ENCODE measurements at places on chromosomes 3 and 15.

DNA sequence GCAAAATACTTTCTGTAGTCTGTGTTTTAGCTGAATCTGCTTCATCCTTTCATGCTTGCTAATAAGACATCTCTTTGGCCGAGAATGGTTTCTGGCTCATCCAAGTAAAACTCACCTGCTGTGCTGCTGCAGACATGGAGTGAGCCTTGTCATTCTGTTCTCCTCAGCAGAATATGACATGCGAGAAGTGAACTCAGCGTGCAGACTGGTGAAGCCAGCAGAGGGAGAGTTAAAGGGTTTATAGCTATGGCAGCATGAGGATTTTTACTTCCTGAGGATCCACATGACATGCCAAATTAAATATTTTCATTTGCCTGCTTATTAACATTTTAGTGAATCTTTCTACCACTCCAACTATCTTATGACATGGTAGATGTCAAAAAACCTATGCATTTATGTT lies 658.4 kb upstream of the NECTIN3 start:
- H3K36me3 ChIP-seq, result no peaks in the 10 kb centered on the region
- H3K4me1 ChIP-seq, result peaks cover 2% of the 10 kb centered on the region
- no peak for DNase-seq
- H3K4me3 ChIP-seq, result no peak overlapping the region

DNA sequence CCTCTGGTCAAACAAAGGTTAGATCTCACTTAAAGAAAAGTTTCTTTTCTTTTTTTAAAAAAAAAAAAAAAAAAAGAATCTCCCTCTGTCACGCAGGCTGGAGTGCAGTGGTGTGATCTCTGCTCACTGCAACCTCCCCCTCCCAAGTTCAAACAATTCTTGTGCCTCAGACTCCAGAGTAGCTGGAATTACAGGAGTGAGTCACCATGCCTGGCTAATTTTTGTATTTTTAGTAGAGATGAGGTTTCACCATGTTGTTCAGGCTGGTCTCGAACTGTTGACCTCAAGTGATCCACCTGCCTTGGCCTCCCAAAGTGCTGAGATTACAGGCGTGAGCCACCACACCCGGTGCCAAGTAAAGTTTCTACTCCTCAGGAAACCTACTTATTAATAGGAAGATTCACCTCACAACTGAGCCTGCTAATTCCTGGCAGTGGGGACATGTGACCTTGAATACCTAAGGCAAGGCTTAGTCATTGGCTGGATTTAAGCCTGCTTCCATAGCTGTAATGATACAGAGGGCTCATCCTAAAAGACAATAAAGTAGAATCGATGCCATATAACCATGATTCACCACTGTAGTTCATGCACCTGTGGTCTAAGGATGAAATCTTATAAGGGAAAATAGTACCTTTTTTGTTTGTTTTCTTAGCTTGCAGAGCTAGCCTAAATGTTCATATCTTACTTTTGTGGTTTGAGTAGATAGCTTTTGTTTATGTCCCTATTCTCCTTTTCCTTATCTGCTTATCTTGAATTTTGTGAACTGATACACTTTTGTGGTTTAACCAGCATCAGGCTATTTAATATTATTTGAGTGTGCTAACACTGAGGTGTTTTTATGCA lies 24.8 kb upstream of the RBMS3 start:
- no peaks in the 10 kb centered on the region for H3K4me1 ChIP-seq
- no peak overlapping the region for H3K27ac ChIP-seq
- peak; percentile 50 for DNase-seq
- H3K4me3 ChIP-seq, result no peak overlapping the region
- no peaks in the 10 kb centered on the region for H3K27me3 ChIP-seq

DNA sequence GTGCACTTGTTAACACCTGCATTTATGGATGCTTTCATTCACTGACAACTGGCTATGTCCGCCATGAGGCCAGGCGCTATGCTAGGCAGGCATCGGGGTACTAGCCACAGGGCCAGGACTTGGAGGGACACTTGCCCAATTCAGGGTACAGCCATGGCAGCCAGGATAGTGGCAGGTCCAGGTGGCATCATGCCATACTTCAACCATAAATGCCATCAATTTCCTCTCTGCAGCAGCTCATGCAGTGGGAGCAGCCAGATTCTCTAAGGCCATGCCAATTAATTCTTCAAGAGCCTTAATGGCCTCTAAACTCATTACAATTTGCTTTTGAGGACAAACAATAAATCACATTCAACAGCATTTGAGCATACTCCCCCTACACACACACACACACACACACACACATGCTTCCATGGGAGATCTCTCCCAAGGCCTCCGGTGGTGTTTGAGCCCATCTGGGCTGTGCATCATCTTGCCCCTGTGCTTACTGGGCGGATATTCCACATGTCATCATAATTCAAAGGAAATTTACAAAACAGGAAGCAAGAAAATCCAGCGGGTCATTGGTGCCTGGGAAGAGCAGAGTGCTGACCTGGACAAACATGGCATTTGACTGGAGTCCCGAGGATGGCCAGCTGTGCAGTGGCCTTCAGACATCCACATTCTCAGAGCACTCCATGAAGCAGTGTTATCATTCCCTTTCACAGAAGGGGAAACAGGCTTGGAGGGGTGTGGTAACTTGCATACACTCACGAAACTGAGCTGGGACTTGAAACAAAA lies 109.1 kb downstream of the IQSEC1 start:
- H3K27ac ChIP-seq, result no peak overlapping the region
- no peaks in the 10 kb centered on the region for H3K36me3 ChIP-seq
- peaks cover 3% of the 10 kb centered on the region for H3K27me3 ChIP-seq

DNA sequence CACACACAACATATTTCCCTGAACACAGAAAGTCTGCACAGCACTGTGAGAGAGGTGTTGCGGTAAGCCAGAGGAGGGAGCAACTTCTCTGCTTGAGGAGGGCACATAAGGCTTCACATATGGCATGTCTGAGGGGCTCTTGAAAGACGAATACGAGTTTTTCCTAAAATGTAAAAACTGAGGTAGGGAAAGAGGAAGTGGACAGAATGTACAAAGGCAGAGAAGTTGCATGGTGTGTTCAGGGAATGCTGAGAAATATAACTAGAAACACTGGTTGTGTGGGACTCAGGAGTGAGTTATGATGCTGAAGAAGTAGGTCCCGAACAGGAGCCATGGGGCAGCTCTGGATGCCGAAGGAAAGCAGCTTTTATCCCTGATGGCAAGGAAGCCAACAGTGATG lies 22.8 kb upstream of the ATP8B4 start:
- no peak overlapping the region for H3K27ac ChIP-seq
- peaks cover 2% of the 10 kb centered on the region for H3K4me1 ChIP-seq
- no peaks in the 10 kb centered on the region for H3K27me3 ChIP-seq
- no peak for DNase-seq
- no peaks in the 10 kb centered on the region for H3K36me3 ChIP-seq

- H3K27ac ChIP-seq, result no peak overlapping the region
- H3K36me3 ChIP-seq, result peaks cover 74% of the 10 kb centered on the region
- no peaks in the 10 kb centered on the region for H3K4me1 ChIP-seq
- no peak overlapping the region for H3K4me3 ChIP-seq
These were observed 8.5 kb downstream of the TP53BP1 start for GRCh38 chr15:43484455-43484854.

DNA sequence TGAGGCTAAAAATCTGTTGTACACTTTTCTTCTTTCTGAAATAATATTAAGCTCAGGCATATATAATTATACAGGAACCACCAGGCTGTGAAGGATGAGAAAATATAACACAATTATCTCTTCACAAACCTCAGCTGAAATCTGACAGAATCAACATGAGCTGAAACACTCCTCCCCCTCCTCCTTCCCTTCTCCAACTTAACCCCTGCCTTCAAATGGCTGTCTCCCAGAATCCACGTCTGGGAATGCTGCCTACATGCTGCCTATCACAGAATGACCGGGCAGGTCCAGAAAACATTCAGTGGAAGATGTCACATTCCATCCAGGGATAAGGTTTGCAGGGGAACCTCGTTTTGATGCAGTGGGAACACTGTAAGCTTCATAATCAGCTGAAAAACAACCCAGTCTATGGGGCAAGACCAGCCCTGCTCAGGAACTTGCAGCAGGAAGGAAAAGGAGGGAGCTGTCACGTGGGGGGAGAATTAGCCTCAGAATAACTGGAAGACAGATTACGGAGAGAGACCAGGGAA lies 44.0 kb upstream of the SEMA6D start:
- DNase-seq, result no peak
- H3K4me3 ChIP-seq, result no peak overlapping the region
- no peaks in the 10 kb centered on the region for H3K4me1 ChIP-seq
- H3K36me3 ChIP-seq, result no peaks in the 10 kb centered on the region

- H3K4me3 ChIP-seq, result no peak overlapping the region
- no peak for DNase-seq
These were observed 42.3 kb downstream of the MAGEF1 start for GRCh38 chr3:184669578-184669977.

DNA sequence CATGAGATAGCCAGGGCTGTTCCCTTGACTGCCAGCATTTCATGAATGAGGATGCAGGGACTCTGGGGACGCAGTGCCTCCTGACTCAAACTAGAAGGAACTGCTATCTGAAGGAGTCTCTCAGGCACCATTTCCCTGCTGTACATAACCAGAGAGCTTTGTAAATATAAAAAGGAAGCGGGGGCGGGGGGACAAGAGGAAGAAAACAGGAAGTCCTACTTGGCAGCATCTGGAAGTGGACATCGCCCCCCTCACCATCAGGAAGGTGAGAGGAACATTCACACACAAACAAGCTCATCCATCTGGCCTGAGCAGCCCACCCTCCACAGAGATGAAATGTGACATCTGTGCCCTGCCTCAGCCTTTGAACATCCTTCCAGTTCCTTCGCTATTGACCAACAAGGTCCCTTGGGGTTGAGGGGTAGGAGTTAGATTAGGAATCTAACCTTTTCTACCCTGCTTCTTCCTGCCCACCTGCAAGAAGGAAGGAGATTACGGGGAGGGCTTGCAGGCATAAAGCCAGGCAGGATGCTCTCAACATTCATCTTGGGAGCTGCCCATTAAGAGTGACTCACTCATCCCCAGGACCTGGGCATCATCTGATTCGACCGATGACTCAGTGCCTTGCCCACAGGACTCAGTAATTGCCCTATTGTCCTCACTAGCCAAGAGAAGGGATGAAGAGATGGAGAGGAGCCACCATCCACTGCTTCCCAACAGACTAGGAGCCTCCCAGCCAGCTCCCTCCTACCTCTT lies 31.9 kb downstream of the SH3BP5 start:
- peak; percentile 71 for DNase-seq
- H3K36me3 ChIP-seq, result peaks cover 6% of the 10 kb centered on the region
- H3K27ac ChIP-seq, result no peak overlapping the region
- no peak overlapping the region for H3K4me3 ChIP-seq
- H3K4me1 ChIP-seq, result peaks cover 3% of the 10 kb centered on the region
- H3K27me3 ChIP-seq, result no peaks in the 10 kb centered on the region

DNA sequence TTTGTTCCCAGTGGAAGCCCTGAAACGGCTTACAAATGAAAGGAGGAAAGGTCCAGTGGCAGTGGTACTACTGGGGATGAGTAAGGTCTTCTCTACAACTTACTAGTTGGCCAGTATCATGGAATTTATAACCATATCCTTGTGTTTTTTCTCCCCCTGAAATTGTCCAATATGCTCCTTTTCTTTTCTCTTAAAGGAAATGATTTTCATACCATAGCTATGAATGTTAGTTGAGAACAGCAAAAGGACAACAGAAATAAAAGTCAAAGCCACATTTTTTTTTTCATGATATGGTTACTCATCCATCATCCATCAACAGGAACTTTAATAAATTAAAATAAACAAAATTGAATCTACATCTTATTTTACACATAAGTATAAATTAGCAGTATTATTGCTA lies 450.4 kb downstream of the MFSD1 start:
- no peaks in the 10 kb centered on the region for H3K27me3 ChIP-seq
- DNase-seq, result peak; percentile 42
- H3K36me3 ChIP-seq, result no peaks in the 10 kb centered on the region
- H3K4me3 ChIP-seq, result peak overlapping the region; percentile 23
- H3K27ac ChIP-seq, result no peak overlapping the region
- H3K4me1 ChIP-seq, result no peaks in the 10 kb centered on the region

DNA sequence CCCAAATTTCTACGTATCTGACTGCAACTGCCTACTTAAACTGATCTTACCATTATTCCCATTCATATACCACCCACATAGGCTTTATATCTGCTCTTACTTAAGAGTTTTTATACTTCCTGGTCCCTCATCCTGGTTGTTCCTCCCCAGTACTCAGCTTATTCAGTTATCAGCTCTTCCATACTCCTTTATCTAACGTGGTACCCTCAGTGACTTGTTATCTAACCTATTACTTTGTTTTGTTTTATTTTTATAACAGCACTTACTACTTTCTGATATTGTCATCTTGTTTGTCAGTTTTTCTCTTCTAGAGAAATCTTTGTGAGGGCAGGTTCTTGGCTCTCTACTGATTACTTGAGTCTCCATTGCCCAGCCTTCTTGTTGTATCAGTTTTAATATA lies 100.6 kb downstream of the ZNF609 start:
- no peak overlapping the region for H3K4me3 ChIP-seq
- no peak overlapping the region for H3K27ac ChIP-seq
- no peaks in the 10 kb centered on the region for H3K27me3 ChIP-seq
- no peaks in the 10 kb centered on the region for H3K36me3 ChIP-seq

DNA sequence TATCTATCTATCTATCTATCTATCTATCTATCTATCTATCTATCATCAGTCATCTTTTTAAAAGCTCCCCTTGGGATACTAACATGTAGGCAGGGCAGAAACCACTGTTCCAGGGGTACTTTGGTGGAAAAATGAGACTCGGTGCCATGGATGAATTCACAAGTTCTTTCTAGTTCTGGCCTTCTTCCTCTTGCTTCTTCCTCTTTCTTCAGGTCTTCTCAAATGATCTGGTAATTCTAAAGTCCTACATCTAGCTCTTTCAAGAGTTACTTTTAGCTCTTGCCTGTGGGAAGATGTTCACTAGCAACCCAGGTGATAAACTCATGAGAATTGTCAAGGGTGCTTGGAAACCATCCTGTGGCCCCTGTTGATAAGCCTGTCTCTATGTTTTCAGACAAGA lies 168.5 kb upstream of the TBC1D5 start:
- peaks cover 6% of the 10 kb centered on the region for H3K27me3 ChIP-seq
- no peak overlapping the region for H3K4me3 ChIP-seq
- no peaks in the 10 kb centered on the region for H3K4me1 ChIP-seq
- DNase-seq, result no peak
- no peaks in the 10 kb centered on the region for H3K36me3 ChIP-seq
- H3K27ac ChIP-seq, result no peak overlapping the region

- H3K27ac ChIP-seq, result no peak overlapping the region
- no peak for DNase-seq
- no peak overlapping the region for H3K4me3 ChIP-seq
- H3K27me3 ChIP-seq, result no peaks in the 10 kb centered on the region
These were observed 8.6 kb upstream of the ARNT2 start for GRCh38 chr15:80395616-80396015.

GRCh38 chr3:184738982-184739381 lies 27.1 kb upstream of the MAGEF1 start:
- H3K4me1 ChIP-seq, result peaks cover 14% of the 10 kb centered on the region
- H3K36me3 ChIP-seq, result no peaks in the 10 kb centered on the region
- H3K4me3 ChIP-seq, result no peak overlapping the region
- no peak for DNase-seq
- H3K27me3 ChIP-seq, result no peaks in the 10 kb centered on the region

GRCh38 chr3:12501360-12502020 lies 17.2 kb downstream of the TSEN2 start:
- H3K27me3 ChIP-seq, result no peaks in the 10 kb centered on the region
- no peak overlapping the region for H3K4me3 ChIP-seq
- no peaks in the 10 kb centered on the region for H3K4me1 ChIP-seq
- peaks cover 82% of the 10 kb centered on the region for H3K36me3 ChIP-seq
